ENCODE measurements at places on chromosomes 11 and 22.

DNA sequence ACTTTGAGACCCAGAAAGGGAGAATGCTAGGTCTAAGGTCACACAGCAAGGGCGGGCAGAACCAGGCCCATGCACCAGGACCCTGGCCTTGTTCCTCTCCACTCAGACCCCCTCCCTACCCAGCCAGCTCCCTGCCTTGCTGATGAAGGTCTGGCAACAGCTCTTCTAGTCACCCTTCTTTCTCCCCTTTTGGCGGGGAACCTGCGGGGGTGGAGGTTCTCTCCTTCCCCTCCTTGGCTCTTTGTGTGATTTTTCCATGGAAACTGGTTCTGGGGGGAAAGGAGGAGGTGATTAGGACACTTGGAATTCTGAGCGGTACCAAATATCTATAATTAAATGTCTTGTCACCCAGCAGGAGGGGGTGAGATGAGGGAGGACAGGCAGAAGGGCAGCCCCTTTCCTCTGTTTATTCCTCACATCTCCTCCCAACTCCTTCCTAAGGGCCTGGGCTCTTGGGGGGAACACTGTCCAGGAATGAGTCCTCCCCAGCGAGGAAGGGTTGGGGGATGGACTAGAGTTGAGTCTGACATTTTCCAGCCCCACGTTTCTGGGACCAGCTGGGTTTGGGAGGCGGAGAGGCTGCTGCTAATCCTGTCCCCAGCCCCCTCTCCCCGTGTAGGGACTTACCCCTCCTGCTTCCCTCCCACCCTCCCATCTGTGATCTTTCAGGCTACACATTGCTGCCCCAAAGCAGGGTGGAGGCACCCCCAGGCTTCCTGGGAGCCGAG is 7.4 kb downstream of the ARHGEF17 start:
- no peak for DNase-seq

DNA sequence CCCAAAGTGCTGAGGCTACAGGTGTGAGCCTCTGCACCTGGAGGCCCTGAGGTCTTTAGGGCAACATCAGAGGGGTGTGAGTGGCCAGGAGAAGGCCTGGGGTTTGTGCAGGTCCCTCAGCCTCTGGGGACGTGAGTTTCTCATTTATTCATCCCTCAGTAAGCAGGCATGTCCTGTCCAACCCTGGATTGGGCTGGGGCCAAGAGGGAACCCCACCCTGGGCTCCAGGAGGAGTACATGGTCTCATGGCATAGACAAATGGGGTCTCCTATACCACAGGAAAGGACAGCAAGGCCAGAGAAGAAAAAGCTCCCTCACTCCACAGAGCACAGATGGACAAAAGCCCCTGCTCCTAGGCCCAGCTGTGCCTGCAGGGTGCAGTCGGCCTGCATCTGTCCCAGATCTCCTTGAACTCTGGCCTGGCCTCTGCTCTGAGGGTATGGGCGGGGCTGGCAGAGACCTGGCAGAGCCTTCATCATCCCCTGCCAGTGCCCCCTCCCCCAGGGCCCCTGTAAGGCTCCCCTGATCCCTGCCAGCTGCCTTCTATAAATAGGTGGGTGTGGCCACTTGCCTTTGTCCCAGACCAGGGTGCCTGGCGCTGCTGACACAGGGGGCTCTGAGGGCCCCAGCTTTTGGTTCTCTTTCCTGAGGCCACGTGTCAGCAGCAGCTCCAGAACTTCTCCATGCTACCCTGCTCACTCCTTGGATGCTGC is 34.6 kb downstream of the A4GALT start:
- DNase-seq: no peak

GRCh38 chr11:118911880-118912741 is 13.6 kb downstream of the BCL9L start:
- peak; percentile 92 for DNase-seq

- DNase-seq: no peak
These were observed 41.9 kb upstream of the KIRREL3 start for GRCh38 chr11:127042445-127042844.

DNA sequence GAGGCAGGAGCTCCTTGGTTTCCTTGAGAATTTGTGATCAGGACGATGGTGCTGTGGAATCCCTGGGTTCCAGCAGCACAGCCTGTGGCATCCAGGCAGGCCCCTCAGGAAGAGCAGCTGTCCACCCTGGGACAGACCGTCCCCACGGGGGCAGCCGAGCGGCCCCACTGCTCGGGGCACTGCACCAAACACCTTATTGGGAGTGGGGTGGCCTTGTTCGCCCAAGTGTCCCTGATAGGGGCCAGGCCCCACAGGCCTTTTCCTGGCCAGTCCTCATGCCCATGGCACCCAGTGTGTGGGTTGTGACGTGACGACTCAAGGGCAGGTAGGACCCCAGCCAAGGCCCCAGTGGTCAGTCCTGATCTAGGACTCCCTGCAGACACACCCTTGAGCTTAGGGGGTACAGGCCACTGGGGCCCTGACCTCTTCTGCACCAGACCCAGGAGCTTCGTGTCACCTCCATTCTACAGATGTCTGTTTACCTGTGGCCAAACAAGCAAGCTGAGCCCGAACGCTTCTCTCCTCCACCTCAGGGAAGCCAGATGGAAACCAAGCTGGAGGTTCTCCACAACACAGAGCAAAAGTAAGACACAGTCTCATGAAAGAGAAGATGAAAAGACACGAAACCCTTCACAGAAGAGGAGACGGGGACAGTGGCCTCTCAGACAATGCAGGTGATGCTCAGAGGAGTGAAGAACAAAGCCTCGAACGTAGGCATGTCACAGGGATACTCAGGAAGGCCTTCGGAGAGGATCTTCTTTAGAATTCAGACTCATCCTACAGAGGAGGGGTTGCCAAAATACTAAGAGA is 1.6 kb upstream of the BRD1 start:
- no peak for DNase-seq

DNA sequence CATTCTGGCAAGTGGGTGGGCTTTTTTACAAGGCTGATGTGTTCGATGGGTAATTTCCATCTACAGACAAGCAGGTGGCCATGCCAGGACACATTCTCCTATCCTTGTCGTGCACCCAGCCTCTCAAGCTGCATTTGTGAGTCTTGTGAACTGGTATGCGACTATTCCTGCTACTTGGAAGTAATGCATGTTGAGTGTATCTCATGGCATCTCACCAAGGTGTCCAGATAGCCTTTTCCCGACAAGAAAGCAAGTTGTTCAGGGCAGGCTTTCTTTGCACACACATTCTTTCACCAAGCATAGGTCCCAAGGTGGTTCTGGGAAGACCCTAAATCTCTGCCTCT is 18.8 kb upstream of the SYT13 start:
- no peak for DNase-seq

DNA sequence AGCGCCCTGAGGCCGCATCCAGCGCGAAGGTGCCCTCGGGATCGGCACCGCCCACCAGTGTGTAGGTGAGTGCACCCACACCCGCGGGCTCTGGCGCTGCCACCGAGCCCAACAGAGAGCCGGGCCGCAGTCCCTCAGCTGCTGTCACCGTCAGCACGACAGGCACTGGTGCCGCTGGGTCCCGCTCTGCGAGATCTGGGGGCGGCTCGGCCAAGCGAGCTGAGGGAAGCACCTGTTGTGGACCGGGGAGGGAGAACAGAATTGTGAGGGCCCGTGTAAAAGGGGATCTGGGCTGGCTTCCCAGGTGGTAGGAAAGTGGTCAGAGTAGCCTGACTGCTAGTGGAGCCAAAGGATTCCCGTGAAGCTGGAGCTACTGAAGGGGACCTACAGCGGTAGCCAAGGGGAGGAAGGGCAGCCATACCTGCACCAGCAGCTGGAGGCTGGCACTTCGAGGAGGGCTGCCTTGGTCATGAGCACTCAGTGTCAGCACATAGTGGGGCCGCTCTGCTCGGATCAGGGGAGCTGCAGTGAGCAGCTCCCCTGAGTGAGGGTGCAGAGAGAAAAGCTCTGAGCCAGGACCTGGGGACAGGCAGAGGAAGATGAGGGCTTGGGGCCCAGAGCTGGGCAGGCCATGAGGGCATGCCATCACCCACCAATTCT is 11.5 kb upstream of the TPP1 start:
- no peak for DNase-seq

GRCh38 chr11:12158909-12159308 is 48.5 kb downstream of the MICAL2 start:
- no peak for DNase-seq

GRCh38 chr11:83502041-83502440 is 215.9 kb upstream of the CCDC90B start:
- DNase-seq: no peak

GRCh38 chr22:37661160-37661924 is 2.8 kb downstream of the PDXP start:
- peak; percentile 81 for DNase-seq

DNA sequence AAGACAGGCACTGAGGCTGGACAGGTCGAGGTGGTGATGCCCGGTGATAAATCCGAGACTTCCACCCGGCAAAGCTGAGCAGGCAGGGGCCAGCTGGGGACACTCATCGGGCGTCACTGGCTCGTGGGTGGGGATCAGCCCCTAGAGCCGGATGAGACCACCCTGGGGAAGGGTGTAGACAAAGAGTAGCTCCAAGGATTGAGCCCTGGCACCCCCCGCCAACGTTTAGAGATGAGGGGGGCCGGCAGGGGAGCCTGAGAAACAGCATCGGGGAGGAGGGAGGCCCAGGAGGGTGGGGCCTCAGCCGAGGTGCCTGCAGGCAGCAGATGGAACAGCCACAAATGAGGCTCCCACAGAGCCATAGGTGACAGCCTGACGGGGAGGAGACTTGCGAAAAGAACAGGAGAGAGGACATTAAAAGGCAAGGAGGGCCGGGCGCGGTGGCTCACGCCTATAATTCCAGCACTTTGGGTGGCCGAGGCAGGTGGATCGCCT is 27.4 kb upstream of the CBX7 start:
- DNase-seq: peak; percentile 68

DNA sequence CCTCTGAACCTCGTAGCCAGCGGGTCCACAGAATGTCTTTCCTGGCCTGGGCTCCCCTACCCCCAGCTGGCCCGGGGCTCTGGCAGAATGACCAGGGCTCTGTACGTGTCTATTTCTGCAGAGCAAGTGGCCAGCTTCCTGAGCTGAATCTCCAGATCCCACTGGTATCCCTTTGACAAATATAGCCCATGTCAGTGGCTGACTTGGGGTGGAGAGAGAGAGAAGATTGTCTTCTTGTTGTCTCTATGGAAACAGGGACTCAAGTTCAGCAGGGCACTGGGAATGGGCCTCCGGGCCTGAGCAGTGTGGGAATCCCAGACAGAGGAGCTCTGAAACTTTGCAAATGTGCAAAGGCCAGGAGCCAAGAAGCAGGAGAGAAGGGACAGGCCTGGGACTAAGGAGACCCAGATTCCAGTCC is 33.9 kb downstream of the ANO1 start:
- DNase-seq: peak; percentile 69

DNA sequence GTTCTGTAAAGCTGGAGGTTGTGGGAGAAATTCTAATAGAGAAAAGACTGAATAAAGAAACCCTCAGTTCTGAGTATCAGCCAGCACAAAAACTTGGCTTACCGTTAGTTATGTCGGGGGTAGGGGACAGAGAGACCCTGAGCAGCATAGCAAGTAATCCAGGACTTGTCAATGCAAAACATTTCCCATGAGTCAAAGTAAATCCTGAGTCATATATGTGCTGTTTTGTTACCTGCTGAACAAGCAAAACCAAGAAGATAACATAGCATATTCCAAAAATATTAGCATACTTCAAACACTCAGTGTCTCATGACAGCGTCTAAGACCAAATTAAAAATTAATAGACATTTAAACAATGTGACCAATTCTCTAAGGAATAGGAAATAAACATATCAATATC is 75.1 kb upstream of the LUZP2 start:
- DNase-seq: no peak

GRCh38 chr22:39806109-39806508 is 87.5 kb downstream of the ENTHD1 start:
- no peak for DNase-seq

DNA sequence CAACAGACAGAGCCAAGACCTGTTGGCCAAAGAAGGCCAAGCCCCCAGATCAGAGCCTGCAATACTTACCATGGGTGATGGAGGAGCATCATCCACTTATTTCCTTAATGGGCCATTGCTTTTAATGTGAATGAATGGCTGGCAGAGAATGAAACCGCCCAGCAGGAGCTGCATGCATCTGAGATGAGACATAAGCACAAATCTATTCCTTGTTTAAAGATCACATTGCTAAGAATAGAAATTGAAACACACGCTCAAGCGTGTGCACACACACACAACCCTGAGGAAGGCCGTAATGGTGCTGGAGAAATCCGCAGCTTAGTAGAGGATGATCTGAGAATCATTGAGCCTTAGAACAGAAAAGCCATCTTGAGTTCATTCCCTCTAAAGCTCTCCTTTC is 5.3 kb upstream of the RRAS2 start:
- DNase-seq: no peak

DNA sequence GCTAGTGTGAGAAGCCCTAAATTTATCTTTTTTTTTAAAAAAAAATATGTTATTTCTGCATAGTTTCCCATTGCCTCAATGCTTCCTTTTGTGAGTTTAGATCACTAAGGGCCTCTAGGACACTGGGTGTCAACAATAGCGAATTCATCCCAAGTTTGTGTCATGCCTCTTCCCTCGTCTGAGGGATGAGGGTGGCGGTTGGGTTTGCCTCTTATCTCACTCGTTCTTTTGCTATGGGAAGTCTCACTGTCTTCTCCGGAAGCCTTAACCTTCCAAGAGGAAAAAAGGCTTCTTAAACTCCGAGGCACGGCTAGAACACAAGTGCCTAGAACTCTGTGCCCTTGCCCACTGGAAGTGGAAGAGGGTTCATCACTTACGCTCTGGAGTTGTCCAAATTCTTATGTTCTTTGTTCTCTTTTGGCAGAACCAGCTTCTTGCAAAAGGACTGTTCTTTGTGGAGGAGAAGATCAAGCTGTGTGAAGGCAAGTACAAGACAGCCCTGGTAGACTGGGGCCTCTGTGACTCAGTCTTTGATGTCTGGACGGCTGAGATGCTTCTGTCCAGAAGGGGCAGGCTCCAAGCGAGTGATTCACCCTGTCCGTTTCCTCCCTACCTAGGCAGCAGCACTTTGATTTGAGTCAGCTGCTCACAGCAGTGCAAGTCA is 78.5 kb downstream of the TRAF6 start:
- peak; percentile 67 for DNase-seq

DNA sequence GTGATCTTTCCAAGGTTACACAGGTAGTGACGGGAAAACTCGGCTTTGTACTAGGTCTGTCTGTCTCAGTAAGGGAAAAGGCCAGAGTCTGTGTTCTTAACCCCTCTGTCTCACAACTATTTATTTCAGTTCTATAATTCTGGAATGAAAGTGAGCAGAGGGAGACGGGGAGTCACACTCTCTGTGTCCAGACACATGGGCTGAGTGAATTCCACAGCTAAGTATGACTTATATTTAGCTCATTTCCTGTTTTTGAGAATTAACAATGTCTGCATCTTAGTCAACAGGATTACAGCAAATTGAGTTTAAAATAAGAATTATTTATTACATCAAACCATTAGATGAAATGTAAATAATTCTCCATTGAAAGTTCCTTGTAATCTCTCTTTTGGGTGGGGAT is 62.5 kb upstream of the OR4B1 start:
- DNase-seq: no peak

- no peak for DNase-seq
These were observed 771.1 kb upstream of the LUZP2 start for GRCh38 chr11:23725752-23726151.

DNA sequence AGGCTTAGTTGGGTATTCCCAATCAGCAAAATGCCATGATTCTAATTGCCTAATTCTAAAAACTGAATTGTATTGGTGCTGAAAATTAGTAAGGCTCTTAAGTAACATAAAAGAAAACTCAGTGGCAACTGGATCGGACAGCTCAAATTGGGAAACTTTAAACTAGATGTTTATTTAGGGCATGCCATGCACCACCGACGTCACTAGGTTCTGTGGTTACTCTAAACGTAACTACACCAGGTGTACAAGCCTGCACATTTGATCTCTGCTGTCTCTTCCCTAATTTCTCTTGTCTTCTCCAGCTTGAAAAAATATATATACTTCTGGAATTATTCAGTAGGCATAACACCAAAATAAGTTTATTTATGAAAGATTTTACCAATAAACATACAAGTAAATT is 378.2 kb downstream of the DCDC1 start:
- no peak for DNase-seq

Measured in kidney (tissue), 22 donors.